ENCODE measurements at places on chromosomes 11 and 22.
A peak's percentile ranks its signal among the peaks of the same experiment; 100 is the strongest.

DNA sequence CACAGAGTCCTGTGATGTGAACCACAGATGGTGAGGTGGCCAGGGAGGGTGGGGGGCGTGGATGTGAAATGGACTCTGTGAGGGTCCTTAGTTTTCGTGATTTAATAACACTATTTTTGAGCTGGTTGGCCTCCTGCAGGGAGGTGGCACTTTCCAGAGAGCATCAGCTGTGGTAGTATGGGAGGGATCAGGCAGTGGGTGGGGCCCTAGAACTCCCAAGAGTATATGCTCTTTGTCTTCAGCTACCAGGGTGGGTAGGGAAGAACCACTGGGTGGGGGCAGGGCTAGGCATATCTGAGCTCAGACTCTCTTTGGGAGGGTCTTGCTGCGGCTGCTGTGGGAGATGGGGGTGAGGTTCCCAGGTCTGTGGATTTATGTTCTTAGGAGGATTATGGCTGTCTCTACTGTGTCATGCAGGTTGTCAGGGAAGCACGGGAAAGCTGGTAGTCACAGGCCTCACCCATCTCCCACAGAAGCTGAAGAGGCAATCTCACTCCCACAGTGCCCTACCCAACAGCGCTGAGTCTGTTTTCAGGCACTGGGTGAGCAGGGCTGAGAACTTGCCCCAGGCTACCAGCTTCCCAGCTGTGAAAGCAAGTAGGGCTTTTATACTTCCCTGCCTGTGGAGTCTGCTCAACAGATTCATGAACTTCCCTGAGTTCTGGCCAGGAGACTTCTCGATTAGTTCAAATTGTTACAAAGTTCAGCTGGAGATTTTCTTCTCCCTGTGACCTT lies 47.9 kb upstream of the SNX19 start:
- no peak for DNase-seq

- DNase-seq = no peak
Measured at GRCh38 chr22:49997932-49998717, 14.4 kb downstream of the IL17REL start.

GRCh38 chr11:121337740-121338272 lies 45.2 kb downstream of the SC5D start:
- DNase-seq = no peak

DNA sequence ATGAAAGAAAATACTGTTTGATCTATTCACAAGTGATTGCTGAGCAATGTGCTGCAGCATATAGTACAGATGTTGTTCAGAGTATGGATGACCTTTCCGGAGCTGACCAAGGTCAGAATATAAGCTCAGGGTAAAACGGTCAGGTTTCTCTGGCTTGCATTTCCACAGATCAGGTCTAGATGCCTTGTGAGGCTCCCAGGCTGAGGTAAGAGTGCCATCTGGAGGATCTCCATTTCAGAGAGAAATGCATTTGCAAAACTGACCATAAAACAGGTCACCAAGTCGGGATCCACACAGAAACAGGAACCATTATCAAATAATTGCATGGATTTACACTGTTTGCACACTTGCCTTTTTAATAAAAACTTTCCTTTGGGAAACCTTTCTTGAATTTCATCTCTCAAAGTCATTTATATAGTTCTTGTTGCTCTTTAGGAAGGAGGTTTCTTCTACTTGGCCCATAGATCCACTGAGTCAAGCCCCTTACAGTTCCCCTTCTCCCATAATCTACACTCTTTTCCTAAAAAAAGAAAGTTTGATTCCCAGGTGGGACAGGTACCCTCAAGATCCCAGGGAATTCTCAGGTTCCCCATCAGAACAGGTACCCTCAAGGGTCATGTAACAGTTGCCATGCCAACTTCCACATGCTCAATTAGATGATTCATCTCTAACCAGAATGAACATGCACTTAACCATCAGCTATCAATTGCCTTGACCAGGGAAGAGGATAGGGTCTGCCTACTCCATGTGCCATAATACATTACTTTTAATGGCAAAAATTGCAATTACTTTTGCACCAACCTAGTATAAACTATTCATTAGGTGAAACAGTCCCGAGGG lies 25.0 kb upstream of the TMPRSS5 start:
- peak; percentile 60 for DNase-seq

DNA sequence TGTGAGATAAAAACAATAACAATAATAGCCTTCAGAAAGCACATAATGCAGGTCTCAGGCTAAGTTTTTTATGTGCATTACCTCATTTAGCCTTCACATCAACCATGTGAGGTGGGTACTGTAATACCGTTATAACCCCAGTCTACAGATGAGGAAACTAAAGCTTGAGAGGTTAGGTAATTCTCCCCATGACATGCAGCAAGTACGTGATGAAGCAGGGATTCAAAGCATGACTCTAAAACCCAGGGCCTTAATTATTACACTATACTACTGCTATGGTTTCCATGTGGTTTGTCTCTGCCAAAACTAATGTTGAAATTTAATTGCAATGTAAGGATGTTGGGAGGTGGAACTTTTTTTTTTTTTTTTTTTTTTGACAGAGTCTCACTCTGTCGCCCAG lies 37.7 kb upstream of the FDX1 start:
- no peak for DNase-seq

- DNase-seq = no peak
Measured at GRCh38 chr11:39361557-39361956, 2097.9 kb downstream of the LRRC4C start.

DNA sequence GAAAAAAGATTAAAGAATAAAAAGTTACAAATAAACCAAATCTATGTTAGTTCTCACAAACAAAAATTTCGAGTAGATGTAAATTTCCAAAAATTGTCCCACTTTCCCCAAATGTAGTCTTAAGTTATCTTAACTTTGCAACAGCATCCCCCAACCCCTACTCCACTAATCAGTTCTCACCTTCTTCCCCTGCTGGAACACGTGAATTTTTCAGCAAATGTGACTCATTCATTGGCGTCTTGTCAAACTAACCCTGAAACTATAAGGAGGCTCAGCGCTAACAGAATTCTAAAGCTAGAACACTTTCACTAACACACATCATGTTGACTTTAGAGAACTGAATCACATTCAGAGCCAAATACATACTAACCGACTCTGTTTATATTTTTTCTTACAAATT lies 46.1 kb downstream of the PHF21A start:
- DNase-seq = no peak

DNA sequence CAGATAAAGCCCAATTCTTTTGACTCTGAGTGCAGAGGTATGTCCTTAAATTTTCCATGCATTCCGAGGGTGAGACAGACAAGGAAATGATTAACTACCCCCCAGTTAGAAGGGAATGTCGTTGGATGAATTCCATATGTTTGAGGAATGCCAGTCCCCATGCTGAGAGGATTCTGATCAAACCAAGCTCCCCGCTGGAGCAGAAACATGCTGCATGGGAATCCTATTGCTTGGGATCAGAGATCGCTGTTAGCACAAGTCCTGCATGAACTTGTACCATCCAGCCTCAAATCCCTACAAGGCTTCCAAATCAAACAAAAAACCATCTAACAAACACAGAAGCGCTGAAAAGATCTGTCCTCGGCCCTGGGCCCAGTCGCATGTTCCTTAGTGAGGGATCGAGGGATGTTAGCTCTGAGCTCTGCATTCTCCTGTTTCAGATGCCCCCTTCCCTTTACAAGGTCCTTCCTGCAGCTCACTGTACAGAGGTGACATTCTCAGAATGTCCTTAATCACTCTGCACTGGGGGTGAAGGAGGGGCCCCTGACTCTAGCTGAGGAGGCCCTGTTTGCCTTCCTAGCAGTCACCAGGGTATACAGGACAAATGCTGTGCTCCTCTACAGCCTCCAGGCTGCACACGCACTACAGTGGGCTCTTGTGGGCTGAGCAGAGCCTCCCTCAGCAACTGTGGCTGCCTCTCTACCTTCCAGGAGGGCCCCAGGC lies 353.4 kb downstream of the TENM4 start:
- peak; percentile 38 for DNase-seq

DNA sequence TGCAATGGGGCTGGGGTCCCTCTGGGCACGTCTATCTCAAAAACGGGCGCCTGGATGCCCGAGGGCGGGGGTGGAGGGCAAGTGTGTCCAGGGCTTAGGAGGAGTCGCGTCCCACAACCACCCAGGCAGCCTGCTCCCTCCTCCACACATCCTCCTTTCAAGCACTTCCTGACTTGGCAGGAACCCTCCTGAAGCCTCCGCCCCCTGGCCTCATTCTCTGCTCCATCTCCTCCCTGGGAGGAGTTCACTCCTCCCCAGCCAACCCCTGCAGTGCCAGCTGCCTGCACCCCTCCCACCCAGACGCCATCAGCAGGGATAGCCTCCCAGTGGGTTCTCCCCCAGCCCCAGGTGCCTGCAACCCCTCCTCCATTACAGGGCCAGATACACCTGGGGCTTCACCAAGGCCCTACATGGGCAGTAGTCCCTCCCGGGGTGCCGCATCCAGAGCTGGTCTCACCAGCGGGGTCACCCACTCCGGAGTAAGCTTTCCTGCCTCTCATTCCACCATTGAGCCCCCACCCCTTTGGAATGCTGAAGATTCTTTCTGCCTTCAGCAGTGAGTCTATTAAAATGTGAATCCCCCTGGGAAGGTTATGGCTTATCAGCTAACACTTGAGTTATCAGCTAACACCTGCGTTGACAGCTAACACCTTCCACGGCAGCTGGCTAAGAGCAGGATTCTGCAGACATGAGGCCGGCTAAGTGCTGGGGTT lies 24.4 kb downstream of the RTN4R start:
- peak; percentile 74 for DNase-seq

- DNase-seq = peak; percentile 71
Measured at GRCh38 chr11:48052183-48053044, 72.1 kb downstream of the PTPRJ start.

DNA sequence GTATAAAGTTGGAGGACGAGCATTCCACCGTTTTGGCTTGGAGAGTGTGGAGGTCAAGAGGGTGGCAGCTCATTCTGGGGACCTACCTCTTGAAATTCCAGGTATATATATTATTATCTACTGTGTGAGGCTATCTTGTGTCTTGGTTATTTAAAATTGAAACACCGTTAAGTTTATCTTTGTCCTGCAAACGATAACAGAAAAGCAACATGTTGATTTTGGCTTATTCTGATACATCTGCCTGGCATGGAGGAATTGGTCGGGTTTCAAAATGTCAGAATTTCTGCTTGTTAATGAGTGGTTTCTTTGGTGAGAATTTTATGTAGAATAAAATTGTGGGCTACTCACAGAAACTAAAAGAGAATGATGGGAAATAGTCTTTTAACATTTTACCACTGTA lies 54.4 kb downstream of the SVIP start:
- DNase-seq = no peak

DNA sequence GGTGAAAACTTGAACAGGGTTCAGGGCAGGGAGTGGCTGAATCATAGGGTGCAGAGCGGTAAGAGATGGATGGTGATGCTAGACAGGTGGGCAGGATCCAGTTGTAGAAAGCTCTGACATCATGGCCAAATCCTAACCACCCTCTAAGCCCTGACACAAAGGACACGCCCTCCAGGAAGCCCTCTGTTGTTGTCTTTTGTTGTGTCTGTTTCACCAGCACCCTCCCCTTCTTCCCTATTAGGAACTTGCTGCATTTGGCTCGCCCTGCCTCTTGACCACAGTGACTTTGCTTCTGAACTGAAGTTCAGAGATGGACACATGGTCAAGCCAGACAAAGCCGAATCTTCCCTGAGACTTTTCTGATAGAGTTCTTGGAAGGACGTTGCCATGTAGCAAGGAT lies 14.2 kb upstream of the APOL6 start:
- no peak for DNase-seq

- no peak for DNase-seq
Measured at GRCh38 chr22:45341498-45341897, 31.8 kb downstream of the FAM118A start.

DNA sequence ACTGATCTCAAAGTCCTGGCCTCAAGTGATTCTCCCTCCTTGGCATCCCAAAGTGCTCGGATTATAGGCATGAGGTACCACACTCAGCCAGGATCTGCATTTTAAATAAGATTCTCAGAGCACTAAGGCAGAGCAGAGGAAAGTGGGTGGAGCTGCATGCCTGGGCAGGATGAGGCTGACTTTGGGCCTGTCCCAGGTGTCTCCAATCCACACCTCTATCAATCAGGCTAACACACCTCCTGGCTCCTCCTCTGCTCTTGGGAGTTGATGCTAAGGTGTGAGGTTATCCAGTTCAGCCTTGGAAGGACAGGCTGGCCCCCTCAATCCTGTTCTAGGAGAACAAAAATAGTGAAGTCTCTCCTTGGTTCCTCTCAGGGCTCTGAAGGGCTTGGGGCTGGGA lies 30.2 kb upstream of the P2RY2 start:
- no peak for DNase-seq
